ENCODE measurements at places on chromosomes 2 and 18.

DNA sequence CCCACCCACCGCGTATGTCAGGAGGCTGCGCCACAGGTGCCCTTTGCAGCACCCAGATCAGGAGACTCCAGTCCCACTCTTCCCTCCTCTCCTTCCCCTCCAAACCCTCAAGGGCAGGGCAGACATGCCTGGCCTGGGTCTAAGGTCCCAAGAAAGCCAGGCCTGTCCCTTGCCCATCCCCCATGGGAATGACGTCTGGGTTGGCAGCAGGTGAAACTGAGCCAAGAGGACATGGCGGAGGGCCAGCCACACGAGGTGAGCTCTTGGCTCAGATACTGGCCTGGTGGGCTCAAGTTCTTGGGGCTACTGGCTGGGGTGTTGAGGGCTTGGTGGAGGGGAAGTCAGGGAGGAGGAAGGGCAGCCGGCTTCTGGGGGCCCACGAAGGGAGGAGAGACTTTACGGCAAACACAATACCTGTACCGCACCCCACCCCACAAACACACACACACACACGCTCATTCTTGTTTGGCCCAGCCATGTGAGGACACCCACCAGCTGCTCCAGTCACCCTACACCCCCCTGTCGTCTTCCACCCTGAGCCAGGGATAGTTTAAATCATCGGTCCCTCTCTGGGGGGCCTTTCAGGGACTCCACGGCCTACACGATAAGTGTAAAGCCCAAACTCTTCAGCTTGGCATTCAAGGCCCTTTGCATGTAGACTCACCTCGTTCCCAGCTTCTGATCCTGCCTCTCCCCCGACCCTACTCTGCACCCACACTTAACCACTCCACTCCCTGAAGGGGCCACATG lies 24.1 kb upstream of the TNS1 start:
- no peak for DNase-seq

- DNase-seq, result no peak
Measured at GRCh38 chr2:87403893-87404175, 344.1 kb upstream of the PLGLB2 start.

GRCh38 chr18:48947092-48947491 lies 3.7 kb downstream of the SMAD7 start:
- no peak for DNase-seq

- no peak for DNase-seq
Measured at GRCh38 chr2:168119515-168120141, 127.8 kb downstream of the STK39 start.

All from activated T-helper 2 cell treated with anti-CD3 and anti-CD28 coated beads, Interferon-gamma antibody, Interleukin-2, Interleukin-4, amounts not matched to agents 10 μg/mL and 5 μg/mL and 100 μg/mL, durations not matched to agents 14 hours and 24 hours and 36 hours (primary cell).